ENCODE measurements at places on chromosomes 4 and X.

DNA sequence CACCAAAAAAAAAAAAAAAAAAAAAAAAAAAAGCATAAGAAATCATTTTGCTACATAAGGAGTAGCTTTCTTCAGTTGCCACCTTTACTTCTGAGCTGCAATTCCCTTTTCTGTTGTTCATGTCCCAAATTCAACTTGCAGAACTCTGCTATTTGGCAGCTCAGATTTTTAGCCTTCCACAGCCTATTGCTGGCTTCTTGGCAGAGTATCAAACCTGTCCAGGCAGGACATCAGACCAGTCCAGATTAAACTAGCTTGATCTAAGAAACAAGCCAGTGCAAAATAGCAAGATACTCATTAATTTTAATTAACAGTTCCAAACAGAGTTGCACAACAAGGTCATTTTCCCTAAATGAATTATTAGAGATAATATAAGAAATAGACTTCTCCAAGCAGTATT, 123.6 kb upstream of the NR3C2 start:
- no peak for DNase-seq

- no peak for DNase-seq
Observed at GRCh38 chr4:30870513-30870912, 150.3 kb downstream of the PCDH7 start.

DNA sequence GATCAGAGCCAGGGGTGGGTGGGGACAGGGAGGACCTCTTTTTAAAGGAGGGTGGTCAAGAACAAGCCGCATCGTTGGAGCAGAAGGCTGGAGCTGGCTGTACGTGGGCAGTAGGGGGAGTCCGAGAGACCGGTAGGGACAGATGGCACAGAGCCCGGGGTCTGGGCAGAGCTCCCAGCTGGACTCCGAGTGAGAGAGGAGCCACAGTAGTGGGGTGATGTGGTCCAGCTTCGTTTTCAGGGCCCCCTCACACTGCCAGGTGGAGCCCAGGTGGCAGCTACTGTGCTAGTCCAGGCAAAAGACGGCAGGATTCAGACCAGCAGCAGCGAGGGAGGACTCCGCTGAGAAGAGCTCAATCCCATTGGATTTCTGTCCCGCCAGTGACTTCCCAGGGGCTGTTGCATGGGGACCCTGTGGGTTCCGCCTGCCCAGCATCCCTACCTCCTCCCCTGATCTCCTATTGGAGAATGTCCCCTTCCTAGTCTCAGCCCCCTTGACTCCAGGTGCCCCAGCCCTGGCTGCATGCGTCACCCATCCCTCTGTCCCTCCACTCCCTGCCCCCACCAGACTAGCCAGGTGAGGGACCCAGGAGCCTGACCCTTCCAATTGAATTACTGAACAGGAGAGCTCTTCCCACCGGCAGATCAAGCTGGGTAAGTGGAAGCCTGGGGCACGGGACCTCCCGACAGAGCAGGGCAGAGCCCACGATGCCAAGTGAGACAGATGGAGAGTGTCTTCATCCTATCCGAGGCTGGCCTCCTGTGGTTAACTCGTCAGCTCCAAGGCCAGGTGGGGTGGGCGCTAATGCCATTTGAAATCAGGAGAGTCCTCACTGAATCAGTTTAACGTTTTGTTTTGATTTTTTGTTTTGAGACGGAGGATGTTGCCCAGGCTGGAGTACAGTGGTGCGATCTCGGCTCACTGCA, 2.9 kb downstream of the ARHGAP4 start:
- DNase-seq: no peak

DNA sequence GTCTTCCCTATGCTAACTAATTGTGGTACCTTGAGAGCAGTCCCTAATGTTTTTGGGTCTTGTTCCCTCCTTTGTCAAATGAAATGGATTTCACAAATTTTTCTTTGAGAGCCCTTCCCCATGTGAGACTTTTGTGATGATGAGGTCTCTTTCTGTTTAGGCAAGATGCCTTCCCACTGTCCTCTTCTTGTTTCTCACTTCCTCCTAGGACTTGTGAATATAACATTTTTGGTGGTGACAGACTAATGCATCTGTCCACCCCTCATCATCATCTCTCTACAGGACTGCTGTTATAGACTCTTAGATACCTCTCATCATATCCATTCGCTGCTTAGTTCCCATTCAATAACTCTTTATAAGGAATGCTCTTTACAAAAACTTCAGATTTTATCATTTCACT, 8.7 kb upstream of the ANK2 start:
- DNase-seq: no peak

GRCh38 chr4:5003372-5003857, 15.8 kb downstream of the CYTL1 start:
- DNase-seq: no peak

GRCh38 chrX:38662640-38663039, 101.3 kb downstream of the TSPAN7 start:
- DNase-seq: no peak

DNA sequence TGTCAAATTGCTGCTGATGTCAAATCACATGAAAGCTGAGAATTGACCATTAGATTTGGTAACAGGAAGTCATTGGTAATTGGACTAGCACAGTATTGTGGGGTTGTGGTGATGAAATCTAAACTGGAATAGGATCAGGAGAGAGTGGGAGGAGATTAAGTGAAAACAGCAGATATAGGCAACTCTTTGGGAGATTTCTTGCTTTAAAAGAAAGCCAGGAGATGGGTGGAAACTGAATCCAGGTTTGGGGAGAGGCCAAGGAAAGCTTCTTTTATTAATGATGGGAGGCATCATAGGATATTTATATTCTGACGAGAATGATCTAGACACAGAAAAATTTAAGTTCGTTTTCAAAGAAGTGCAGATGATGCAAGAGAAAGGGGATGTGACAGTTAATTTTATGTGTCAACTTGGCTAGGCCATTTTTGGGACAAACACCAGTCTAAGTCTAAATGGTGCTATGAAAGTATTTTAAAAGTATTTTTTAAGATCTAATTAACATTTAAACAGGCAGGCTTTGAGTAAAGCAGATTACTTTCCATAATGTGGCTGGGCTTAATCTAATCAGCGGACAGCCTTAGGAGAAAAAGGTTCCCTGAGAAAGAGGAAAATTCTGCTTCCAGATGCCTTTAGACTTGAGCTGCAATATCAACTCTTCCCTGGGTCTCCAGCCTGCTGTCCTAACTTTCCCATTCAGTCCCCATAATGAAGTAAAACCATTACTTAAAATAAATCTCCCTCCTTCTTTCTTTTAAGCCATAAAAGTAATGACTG, 24.7 kb downstream of the SEC24D start:
- no peak for DNase-seq

GRCh38 chr4:61604054-61604453, 403.9 kb downstream of the ADGRL3 start:
- DNase-seq: no peak

DNA sequence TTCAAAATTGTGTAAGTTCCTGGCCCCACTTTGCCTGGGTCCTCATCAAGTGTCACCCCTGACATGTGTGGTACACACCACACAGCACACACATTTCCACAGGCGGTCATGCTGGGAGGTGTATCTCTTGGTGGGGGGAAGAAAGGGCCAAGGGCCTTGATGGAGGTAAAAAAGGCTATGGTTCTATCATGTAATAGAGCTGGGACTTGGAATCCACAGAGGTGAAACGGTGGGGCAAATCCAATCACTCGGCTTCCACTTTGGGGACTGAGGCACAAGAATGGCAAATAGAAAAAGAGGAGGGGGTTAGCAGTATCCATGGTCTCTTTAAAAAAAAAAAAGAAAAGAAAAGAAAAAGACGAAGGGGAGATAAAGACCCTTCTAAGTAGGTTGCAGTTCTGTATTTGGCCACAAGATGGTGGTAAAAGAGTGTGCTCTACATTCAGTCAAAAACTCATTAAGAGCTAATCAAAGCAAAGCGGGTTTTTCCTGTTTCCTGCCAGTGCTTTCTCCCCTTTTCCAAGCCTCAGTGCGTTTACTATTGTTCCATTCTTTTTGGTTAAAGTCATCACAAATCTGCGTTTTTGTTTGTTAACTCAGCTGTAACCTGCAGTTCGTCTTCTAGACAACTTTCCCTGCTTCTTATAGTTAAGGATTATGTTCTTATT, 37.0 kb upstream of the ATP6AP2 start:
- DNase-seq: no peak

GRCh38 chr4:134328741-134329140, 127.2 kb upstream of the PABPC4L start:
- no peak for DNase-seq

DNA sequence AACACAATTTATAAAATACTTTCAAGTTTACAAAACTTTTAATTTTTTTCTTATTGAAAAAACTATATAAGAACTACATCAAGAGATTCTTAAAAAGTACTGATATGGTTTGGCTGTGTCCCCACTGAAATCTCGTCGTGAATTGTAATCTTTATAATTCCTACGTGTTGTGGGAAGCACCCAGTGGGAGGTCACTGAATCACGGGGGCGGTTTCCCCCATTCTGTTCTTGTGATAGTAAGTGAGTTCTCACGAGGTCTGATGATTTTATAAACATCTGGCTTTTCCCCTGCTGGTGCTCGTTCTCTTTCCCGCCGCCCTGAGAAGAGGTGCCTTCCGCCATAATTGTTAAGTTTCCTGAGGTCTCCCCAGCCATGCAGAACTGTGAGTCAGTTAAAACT, 88.5 kb downstream of the FRAS1 start:
- no peak for DNase-seq

- DNase-seq: no peak
Observed at GRCh38 chr4:44845309-44845708, 119.0 kb upstream of the GNPDA2 start.

GRCh38 chrX:123303429-123303828, 119.4 kb downstream of the GRIA3 start:
- no peak for DNase-seq

DNA sequence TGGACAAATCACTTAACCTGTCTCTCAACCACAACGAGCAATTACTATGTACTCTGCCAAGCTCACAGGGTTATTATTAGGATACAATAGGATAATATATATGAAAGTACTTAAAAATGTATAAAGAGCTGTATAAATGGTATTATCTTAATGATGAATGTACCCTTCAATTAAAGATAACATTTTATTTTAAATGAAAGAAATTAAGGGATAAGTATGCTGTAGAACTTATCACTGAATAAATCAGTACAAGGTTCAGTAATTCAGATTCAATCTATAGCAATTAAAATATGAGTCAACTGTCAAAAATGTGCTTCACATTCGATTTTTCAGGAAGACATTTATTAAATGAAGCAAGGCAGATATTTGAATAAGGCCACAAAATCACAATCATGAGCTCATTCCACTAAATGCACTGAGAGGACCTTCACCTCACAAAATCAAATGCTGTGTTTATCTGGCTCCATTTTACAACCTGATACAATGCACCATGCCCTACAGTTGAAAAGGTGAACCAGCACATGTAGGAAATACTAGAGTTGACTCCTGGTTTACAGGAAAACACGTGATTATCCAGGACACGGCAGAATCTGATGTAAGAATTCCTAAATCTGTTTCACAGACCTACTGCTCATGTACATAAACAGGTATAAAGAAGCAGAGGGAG, 4.4 kb downstream of the LRCH2 start:
- DNase-seq: no peak

DNA sequence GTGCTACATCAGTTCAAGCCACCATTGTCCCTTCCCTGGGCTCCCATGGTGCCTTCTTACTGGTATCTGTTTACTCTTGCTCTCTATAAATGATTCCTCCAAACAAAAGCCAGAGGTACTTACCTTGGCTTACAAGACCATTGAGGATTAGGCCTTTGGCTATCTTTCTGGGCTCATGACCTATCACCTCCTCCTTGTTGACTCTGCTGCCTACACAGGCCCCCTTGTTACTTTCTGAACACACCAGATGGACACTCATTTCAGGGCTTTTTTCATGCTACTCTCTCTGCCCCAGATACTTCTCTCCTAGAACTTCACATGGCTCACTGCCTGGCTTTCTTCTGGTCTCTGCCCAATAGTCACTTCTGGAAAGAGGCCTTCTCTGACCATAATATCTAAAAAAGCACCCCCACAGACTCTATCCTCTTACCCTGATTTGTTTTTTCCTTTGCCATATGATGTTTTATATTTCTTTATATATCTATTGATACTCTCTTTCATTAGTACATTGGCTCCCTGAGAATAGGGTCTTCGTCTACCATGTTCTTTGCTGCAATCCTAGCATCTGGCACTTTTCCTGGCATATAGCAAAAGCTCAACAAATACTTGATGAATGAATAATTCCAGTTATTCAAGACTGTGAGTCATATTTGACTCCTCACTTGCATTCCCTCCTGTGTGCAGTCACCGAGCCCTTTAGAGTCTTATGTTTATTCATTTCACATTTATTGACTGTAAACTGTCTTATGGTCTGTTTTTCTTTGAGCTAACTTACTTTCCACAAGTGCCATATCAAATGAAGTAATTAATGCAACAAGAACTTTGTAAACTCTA, 27.1 kb upstream of the TAPT1 start:
- no peak for DNase-seq

GRCh38 chr4:179583221-179583620, 2141.0 kb upstream of the AGA start:
- DNase-seq: no peak

- no peak for DNase-seq
Observed at GRCh38 chrX:84724576-84724975, 222.3 kb upstream of the HDX start.

DNA sequence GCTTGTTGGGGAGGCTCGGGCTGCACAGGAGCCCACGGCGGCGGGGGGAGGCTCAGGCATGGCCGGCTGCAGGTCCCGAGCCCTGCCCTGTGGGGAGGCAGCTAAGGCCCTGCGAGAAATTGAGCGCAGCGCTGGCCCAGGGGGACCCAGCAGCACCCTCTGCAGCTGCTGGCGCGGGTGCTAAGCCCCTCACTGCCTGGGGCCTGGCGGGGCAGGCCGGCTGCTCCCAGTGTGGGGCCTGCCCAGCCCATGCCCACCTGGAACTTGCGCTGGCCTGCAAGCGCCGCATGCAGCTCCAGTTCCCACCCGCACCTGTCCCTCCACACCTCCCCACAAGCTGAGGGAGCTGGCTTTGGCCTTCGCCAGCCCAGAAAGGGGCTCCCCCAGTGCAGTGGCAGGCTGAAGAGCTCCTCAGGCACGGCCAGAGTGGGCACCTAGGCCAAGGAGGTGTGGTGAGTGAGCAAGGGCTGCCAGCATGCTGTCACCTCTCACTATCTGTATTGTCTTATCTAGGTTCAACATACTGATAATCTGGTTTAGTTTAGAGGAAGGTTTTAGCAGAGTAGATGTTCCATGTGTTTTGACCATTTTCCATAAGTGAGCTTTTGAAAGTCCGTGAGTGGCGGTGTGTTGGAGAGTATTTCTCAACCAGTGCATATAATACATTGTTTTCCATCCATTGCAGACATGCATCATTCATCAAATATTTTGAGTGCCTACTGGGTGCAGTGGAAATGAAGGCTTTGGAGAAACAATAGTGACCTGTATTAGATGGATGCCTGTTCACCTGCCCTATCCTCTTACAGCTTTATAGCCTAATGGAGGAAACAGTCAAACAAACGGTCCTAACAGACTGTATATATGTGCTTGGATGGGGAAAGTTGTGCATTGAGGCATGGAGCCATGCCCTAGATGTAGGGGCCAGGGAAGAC, 13.1 kb downstream of the PI4K2B start:
- DNase-seq: no peak

GRCh38 chrX:41604177-41604576, 84.6 kb upstream of the GPR34 start:
- DNase-seq: no peak

GRCh38 chrX:48829016-48829735, 2.9 kb downstream of the ERAS start:
- DNase-seq: no peak
